ENCODE measurements at places on chromosomes 13 and 19.

GRCh38 chr19:28640506-28640905, 572.4 kb downstream of the UQCRFS1 start:
- DNase-seq, result no peak

DNA sequence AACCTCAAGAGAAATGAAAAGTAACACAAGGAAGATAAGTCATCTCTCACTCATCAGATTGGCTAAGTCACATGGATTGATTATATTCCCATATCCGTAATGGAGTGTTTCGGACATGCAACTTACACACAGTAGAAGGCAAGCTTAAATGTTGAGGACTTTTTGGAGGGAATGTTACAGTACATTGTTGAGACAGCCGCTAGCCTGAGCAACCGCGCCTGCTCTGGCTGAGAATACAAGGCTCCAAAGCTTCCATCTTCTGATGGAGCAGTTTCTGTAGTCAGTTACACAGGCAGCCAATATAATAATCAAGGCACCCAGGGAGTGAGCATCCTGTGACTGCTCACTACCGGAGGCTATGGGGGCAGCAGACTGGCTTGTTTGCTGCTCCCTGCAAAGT, 1.0 kb upstream of the CRYL1 start:
- DNase-seq, result peak; percentile 30

GRCh38 chr13:67052550-67053490, 177.3 kb downstream of the PCDH9 start:
- DNase-seq, result no peak

GRCh38 chr13:67277581-67277980, 47.4 kb upstream of the PCDH9 start:
- no peak for DNase-seq

DNA sequence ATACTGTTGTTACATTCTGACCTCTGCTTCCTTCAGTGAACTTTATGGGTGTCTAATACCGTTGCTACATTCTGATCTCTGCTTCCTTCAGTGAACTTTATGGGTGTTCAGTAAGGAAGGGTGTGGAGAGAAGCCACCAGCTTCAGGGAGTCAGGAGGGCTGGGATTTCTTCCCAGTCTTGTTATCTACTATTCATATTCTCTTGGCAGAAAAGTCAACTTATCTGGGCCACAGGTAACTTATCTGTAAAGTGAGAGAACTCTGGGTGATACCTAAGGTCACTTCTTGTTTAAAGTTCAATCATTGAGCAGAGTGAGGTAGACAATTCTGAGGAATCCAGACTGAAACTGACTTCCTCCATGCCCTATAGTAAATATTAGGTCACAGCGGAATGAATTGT, 71.2 kb upstream of the STK24 start:
- no peak for DNase-seq

GRCh38 chr13:74979703-74980102, 502.3 kb downstream of the TBC1D4 start:
- DNase-seq, result no peak

DNA sequence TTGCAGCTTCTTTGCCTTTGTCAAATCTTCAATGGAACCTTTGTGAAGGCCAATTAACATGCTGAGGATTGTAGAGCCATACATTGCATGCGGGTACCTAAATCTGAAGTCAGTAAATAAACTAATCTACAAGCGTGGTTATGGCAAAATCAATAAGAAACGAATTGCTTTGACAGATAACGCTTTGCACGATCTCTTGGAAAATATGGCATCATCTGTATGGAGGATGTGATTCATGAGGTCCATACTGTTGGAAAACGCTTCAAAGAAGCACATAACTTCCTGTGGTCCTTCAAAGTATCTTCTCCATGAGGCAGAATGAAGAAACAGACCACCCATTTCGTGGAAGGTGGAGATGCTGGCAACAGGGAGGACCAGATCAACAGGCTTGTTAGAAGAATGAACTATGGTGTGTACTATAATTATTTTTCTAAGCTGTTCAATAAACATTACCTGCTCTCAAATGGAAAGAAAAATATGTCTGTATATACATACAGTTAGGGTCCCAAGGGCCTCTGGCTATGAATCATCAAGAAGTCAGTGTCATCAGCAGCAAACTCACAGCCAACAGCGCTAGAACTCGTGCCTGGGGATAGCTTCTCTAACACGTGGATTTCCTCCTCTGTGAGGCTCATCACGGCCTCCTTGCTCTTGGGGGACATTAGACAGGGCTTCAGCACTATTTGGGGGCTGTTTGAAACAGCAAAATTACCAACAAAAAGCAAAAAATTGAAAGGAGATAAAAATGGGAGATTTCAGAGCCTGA, 2.9 kb upstream of the CD70 start:
- no peak for DNase-seq

GRCh38 chr19:10826846-10827245, 9.2 kb downstream of the TMED1 start:
- DNase-seq, result no peak

DNA sequence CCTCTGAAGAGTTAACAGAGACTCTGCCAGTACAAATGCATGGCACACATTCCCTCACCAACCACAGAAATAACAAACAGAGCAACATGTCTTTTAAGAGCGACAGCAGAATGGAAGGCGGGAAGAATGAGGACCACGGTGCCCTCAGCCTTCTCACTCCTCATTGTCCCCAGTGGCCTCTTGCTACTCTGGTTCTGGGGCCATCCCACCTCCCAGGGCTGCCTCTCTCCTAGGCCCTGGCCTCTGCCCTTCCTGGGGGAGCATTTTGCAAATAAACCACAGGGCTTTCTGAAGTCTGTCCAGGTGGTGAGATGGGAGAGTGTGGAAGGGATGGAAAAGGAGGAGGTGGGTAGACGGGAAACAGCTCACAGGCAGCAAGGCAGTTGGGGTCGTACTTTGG, 28.3 kb downstream of the CYP2B6 start:
- DNase-seq, result no peak

DNA sequence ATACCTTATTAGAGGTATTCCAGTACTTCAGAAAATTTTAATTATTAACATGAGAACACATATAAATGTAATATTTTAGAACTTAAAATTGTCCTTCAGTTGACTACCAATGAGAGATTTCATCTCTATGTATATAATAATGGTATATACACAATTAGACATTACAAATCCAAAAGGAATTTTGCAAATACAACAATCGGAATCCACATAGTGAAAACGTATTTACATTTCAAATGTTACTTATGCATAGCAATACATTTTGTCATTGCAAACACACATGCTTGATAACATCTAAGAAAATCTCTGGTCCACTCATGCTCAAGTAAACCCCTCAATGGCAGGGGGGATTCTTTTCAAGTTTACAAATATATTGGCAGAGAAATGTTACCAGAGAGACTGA, 2345.2 kb downstream of the PCDH9 start:
- DNase-seq, result no peak

DNA sequence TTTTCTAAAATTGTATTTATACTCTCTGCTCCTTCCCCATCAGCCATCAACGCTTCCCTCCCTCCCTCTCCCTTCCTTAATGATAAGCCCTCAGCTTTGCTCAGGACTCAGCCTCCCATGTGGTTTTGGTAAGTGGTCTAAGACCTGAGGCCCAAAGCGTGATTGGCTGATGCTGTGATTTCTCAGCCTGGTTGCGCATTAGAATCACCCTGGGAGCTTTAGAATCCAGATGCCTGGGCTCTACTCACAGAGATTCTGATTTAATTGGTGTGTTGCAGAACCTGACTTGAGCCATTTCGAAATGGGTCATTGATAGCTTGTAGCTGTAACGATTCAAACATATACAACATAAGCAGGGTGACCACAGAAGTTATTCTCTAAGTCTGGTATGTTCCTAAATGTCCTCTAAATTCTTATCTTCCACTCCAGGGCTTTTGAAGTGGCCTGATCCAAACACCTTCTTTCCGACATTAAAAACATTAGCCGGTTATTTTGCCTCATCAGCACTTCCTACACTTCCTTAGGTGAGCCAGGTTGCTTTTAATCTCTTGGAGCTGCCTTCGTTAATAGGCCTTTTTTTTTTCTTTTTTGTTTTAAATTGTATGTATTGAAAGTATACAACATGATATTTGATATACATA, 60.6 kb downstream of the LRCH1 start:
- no peak for DNase-seq

- no peak for DNase-seq
These were observed 12.7 kb upstream of the ZNF121 start for GRCh38 chr19:9597027-9597426.

- DNase-seq, result no peak
These were observed 1277.3 kb downstream of the SLITRK5 start for GRCh38 chr13:88948501-88948900.

DNA sequence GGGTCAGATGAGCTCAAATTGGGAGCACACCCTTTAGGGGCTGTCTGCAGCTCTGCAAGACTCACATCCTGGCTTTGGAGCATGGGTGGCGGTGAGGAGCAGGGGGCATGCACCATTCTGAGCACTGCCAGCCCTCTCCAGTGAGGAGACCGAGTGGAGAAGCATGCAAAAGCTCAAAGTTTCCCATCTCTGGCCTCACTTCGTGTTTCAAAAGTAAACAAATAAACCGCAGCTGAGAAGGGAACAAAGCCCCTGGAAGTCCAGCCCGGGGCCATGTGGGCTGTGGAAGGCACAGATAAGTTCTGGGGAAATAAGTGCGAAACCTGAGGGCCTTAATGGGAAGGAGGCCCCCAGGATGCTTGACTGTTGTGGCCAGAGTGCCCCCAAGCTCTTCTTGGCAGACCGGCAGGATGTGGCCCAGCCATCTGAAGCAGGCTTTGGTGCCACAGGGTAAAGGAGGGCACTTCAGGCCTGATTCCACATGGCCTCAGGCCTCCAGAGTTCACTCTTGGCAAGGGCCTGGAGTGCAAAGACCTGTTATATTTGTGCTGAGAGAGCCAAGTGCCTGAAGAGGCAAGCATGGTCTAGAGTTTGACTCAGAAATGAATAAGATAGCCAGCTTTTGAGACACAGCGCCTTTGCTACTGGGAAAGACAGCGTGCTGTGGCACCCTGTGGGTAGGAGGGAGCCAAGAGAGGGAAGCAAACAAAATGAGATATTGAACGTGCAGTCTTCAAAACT, 1.2 kb downstream of the MEDAG start:
- peak; percentile 38 for DNase-seq

DNA sequence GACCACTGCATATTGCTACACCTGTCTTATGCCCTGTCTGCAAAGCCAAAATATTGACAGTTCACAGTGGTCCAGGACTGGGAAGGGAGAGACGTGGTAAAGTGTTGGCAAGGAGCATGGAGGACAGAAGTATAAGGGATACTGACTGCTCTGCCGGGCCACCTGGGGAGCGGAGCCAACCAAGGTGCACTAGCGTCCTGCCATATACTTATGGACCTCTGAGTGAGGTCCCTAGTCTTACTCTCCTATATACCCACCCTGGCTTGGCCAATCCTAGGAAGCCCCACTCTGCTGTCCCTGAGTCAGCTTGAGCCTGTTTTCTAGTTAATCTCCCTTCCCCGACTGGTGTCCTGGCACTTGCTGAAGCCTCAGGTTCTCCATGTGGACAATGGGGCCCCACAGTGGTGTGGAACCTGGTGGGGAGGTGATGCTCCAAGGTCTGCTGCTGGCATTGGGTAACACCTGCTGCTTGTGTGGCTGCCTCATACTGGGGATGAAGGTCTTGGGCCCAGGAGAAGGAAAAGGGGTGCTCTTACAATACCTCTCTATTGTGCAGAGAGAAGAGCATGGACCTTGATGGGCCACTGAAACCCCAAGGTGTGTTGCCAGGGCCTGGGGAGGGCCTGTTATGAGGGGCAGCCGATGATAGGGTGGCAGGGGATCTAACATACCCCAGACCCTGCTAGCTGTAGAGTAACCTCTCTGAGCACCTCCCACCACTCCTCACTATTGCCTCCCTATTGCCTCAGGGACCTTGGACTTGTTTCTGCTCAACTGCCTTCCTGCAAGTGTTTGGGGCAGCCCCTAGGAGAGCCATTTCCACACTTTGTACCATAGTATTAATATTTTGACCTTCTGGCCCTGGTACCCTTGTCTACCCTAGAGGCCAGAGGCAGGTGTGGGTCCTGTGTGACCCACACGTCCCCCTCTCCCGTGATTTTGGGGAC, 6.7 kb upstream of the TRIM28 start:
- no peak for DNase-seq

DNA sequence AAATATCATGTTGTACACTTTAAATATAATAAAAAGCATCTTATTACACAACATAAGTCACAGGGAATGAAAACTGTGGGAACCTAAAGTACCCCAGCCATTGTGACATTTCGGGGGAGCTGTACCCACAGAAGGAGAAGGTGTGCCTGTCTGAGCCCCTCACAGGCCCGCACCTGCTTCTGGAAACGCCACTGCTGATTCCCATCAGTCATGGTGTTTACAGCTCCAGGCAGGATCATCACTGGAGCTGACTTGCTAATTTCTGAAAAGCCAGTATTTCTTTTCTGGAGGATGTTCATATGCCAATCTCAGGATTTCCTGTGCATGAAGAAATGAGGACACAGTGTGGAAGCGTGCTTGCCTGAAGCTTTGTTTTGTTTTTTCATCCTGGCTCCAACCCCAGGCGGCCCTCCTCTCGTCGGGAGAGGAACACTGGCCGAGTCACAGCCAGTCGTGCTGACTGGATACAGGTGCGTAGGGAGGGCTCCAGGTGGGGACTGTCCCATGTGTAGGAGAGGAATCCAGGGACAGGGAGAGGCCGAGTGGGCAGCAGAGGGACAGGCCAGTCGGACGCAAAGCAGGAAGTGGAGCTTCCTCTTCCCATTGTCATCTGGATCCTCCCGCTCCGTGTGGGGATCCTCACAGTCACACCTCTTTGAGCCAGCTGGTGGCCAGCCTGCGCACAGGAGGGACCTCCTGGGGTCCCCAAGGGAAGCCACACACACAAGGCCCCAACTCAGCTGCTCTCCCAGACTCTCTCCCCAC, 4.2 kb upstream of the ATP12A start:
- no peak for DNase-seq

- DNase-seq, result peak; percentile 18
These were observed 418.9 kb downstream of the FGF14 start for GRCh38 chr13:101982903-101983302.

- DNase-seq, result peak; percentile 97
These were observed at the start of gene LIG4 for GRCh38 chr13:108215436-108215835. LIG4 (minus strand) TSS chr13:108215536; CDS start chr13:108211268, 4,268 bp downstream.

GRCh38 chr19:43353606-43354304, at the start of gene CD177:
CD177 (plus strand) TSS chr19:43353686; CDS start chr19:43353715, 29 bp downstream.
- no peak for DNase-seq

DNA sequence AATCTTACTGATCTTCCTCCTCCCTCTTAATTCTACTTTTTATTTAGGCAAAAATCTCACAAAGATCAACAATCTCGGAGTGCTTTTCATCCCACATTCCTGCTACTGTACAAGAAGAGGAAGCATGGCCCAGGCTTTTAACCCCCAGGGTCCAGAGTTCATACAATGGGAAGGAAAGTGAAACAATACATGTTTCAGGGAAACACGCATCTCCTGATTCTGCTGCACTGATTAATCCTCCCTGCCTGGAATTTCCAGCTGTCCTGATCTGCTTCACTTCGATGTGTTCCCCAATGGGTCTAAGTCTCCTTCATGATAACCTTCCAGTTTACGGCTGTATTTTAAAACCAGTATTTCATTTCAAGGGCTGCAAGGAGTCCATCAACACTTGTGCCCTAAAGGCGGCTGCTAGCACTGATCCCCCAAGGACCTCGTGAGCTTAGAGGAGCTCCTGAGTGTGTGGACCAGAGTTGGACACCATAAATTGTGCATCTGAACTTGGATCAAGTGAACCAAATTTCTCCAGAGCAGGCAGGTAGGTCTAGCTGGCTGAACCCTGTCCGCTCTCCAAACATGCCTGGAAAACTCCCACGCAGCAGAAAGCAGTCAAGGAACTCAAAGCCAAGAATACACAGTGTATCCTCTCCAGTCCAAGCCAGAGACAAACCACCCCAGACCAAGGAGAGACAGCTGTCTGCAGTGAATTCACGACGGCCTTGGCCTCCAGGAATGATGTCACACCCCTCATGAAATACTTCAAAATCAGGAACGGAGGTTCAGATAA, 44.3 kb downstream of the COL4A1 start:
- no peak for DNase-seq

Measured in spinal cord (tissue), 10 donors.